ENCODE measurements at places on chromosomes 7 and 10.
A peak's percentile ranks its signal among the peaks of the same experiment; 100 is the strongest.

DNA sequence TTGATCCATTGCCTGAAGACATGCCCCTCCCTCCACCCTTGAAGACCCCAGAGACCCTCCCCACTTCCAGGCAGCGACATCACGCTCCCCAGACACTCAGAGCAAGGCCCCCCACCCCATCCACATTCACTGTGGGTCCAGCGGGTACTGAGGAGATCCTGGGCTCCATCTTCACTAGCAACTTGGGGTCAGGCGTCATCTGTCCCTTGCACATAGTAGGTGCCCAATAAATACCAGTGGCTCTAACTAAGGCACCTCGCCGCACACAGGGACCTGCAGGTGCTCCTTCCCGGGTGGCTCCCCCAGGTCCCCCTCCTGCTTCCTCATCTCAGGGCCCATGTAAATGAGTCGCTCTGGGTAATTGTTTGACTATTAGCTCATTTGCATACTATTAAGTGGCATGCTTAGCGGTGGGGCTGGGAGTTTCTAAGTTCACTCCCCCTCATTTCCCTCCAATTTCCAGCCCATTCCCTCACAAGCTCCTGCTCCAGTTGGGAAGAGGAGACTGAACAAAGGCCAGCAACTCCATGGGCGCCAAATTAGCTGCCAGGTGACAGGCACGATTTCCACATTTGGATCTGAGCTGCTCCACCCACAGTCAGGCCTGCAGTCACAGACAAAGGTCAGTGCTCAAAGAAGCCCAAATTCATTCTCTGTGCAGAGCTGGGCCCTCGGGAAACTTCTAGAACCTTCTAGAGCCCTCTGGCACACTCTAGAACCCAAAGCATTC lies 29.7 kb downstream of the EBF3 start:
- no peak for DNase-seq

- no peak for DNase-seq
These were observed 13.1 kb downstream of the STX1A start for GRCh38 chr7:73706126-73707044.

- no peak for DNase-seq
These were observed 35.8 kb upstream of the TRUB1 start for GRCh38 chr10:114902151-114902550.

DNA sequence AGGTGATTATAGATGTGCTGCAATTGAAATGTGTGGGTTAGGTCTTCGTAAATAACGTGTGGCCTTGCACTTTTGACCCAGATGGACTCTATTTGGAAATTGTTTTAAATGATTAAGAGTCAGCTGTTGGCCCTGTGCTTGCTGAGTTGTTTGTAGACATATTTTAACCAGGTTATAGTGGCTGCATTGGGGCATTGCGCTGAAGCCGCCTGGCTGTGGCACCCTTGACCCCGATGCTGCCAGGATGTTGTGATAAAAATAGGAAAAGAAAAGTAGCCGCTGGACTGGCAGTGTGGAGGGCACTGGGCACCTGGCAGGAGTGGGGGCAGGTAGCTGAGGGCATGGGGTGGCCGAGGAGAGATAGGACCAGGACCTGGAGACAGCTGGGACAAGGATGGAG lies 13.4 kb downstream of the LRRC27 start:
- no peak for DNase-seq

- no peak for DNase-seq
These were observed 12.8 kb upstream of the NDST2 start for GRCh38 chr10:73824146-73824725.

DNA sequence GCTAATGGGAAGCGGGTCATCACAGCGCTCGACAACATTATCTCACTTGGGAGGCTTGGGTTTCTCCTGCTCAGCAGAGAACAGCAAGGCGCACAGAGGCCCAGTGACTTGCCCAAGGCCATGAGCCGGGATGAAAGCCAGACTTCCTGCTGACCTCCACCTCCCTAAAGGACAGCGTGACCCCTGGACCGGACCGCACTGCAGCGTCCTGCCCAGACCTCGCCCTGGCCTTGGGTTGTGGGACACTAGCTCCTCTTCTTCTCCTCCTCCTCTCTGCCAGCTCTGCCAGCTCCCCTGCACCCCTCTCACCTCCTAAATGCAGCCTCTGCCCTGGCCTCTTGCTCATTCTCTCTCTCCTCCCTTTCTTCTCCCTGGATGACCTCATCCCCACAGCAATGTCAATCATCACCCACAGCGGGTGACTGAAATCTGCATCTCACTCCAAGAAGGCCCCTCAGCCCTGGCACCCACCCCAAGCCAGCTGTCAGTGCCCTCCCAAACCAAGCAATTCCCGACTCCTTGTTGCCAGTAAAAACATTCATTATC lies 19.4 kb downstream of the SPOCK2 start:
- no peak for DNase-seq

GRCh38 chr10:93993782-93994437 lies at the start of gene PLCE1:
TSS of gene PLCE1 (plus strand) at chr10:93993931. CDS start at chr10:94031047, 37,116 bp downstream.
- peak; percentile 58 for DNase-seq

DNA sequence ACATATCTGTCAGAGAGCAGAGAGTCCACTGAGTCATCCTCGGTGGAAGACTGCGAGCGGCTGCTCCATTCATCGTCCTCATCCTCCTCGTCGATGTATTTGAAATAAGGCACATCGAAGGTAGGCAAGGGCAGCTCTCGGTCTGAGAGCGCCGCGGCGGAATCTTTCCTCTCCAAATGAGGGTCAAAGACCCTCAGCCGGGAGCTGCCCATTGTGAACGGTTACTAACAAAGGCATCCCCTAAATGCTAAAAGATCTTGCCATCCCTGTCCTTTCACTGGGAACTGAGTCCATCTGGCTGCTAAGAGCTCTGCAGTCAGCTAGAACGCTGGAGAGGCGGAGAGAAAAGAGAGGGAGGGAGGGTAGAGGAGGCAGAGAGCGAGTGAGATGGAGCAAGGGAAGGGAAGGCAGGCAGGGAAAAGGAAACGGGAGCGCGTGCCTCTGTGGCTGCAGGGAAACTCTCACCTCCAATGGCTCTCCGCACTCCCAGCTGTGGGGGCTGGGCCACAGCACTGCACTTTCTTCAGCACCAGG lies 163.4 kb downstream of the RAPGEF5 start:
- peak; percentile 92 for DNase-seq

DNA sequence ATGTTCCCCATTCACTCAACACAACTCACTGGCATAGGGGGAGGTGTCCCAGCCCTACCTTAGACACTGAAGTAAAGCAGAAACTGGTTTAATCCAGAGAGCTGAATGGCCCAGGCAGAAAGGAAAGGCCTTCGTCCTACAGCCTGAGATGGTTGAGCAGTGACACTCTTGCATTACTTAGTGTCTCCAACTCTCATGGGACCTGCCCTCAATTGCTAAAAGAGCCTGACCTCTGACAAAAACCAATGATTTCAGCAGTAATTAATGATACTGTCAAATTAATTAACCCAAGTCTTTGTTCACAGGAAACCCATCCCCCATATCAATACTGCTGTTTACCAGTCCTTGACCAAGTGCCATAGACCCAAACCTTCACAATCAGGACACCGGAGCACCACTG lies 48.6 kb downstream of the ICA1 start:
- DNase-seq = no peak

GRCh38 chr7:141915565-141915964 lies 634 bp upstream of the OR9A4 start:
- peak; percentile 22 for DNase-seq

DNA sequence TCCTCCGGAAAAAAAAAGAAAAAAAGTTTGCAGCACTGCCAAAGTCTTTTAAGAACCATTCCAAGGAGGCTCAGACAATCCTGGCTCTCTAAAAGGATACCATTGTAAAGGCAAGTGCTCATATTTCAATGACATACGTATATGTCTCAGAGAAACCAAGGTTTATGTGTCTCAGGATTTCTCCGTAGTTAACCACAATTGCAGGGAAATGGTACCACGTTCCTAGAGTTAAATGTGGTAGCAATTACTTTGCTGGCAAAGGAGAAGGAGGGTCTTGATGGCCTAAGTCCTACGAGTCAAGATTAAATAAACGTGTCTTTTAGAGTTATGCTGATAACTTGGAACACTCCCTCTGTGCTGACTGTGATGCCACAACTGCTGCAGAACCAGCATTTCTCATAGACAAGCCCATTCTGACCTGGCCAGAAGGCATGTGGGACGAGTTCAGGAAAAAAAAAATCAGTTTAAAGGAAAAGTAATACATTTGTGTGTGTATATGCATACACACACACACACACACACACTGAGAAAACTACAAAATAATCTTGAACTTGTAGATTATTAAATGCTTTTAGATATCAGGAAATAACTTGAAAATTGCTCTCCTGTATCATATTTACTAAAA lies 245.9 kb downstream of the FGFR2 start:
- no peak for DNase-seq

DNA sequence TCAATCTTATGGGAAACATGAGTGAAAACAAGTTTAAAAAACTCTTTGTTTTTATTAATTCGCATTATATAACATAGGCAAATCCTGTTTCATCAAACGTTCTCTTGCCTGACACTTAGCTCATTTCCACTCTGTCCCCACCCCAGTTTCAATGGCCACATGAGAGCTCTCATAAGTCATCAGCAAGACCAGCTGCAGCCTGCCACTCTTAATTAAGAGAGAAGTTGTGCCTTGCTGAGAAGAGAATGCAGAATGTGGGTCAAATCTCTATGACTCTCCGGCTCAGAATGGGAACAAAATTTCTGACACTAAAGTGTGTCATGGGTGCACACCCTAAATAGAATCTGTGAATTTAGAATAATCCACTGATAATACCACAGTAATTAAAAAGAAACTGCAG lies 39.6 kb downstream of the ASAH2 start:
- no peak for DNase-seq

GRCh38 chr10:21547246-21547645 lies 13.2 kb downstream of the MLLT10 start:
- DNase-seq = no peak

DNA sequence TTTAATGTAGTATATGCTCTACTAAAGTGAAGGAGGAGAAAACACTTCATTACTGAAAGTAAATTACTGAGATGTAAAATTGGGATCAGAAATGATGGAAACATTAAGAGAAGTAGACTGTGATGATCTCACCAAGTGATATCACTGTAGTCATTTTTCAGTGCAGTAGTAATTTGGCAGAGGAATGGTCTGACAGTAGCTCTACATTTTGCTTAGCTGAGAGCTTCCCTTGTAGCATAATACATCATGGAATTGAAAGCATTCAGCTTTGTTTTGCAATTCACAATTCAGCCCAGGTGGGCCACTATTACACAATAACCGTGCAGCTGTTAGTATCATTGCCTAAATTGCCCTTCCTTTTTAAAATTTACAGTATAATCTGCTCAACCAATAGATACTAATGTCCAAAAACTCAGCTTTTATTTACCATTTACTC lies 19.4 kb upstream of the CABCOCO1 start:
- peak; percentile 28 for DNase-seq

DNA sequence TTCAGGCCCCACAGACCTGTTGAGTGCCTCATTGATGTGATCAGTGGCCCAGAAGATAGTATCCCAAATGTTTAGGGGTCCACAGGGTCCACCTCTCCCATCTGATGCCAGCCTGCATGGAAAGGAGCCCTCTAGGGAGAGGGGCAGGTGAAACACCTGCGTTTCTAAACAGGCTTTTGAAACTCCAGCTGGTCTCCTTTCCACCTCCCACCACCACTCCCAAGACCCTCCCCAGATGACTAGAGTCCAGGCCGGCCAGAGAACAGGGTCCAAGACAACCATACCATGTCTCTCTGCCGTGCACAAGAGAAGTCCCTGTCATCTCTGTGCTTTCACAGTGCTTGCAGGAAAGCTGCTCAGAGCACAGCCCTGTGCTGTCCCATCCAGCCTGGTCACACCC lies 105.0 kb upstream of the NANOS1 start:
- DNase-seq = no peak

GRCh38 chr10:45249978-45250693 lies 65.3 kb downstream of the OR13A1 start:
- peak; percentile 82 for DNase-seq

DNA sequence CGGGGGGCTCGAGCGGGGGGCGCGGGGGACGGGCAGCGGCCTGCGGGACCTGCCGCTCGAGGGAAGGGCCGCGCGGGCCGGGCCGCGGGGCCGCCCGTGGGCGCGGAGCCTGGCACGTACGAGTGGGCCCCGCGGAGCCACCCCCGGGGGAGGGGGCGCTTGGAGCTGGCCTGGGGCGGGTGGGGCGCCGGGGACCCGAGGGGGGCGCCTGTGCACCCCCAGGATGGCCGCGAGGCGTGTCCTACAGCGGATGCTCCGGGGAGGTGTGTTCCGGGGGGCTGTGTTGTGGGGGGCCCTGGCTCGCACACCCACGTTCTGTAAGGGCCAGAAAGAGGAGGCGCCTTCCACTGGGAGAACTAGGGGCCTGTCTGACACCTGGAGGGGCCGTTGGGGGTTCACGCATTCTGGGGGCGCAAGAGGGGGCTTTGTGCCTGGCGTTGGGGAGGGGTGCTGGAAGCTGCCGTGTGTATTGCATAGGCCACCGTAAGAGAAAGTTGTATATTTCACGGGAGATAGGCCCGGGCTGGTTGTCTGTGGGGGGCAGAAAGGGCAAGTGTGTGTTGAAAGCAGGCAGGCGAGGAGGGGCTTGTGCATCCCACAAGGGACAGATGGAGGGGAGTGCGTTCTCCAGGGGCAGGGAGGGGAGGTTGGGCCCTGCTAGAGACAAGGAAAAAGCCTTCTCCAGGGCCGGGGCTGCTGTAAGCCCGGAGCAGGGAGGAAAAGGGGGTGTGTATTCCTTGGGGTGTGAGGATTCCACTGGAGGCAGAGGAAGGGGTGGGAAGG lies 663 bp downstream of the VPS37D start:
- DNase-seq = no peak

DNA sequence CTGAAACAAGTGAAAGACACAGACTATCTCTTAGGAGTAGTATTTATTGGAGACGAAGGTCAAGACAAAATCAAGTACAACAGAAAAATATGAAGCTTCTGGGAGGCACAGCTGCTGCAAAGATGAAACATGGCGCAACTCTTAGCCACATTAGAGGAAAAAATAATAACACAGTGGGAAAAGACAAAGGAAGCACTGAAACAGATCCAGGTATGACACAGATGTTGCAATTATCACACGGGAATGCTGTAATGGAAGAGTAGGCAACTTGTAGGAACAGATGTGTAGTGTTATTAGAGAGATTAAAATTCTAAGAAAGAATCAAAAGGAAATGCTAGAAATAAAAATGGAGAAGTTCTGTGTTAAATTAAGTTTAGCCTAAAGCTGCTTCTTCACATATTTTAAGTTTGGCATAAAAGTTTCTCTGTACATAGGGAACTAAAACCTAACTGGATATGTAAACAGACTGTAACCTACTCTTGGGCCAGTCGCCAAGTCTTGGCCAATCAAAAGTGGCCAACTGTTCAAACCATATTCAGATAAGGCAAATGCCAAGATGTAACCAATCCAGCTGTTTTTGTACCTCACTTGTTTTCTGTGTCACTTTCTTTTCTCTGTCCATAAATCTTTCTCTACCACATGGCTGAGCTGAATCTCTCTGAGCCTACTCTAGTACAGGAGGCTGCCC lies 1132.0 kb upstream of the LRRTM3 start:
- no peak for DNase-seq

- peak; percentile 3 for DNase-seq
These were observed 34.4 kb downstream of the CCDC71L start for GRCh38 chr7:106626376-106627164.

DNA sequence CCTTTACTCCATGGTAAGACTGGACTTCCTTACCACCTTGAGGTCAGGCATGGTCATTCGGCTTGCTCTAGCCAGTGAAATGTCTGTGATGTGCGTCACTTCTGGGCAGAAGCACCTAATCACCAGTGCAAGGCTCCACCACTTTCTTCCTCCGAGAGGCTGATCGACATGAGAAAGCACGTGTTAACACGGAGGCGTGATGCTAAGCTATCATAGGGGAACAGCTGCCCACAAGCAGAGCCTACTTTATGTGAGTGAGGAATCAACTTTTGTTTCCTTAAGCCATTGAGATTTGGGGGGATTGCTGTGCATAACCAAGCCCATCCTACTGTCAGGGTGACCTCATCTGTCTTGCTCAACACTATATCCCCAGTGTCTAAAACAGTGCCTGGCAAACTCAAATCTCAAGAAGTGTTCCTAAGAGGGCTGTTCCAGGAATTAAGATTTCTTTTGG lies 23.1 kb upstream of the SAR1A start:
- no peak for DNase-seq
